ENCODE measurements at places on chromosomes 2 and 18.

GRCh38 chr2:168796583-168797285, 5.7 kb upstream of the NOSTRIN start:
- DNase-seq = no peak

- no peak for DNase-seq
Observed at GRCh38 chr2:181370126-181370525, 87.1 kb upstream of the ITGA4 start.

DNA sequence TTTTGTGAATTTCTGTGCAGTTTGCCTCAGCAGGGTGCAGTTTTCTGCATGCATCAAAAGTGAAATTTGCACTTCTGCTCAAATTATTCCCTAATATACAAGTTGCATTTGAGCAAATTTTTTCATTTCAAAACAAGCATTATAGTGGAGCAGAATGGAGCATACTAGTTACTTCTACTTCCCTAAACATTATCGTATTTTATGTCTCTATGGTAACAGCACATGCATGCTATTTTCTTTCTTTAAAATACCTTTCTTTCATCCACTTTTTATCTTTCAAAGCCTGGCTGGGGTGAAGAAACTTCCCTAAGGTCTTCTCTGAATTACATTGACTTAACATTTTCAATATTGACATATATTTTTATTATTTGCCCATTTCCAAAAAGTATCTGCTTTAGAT, 11.2 kb downstream of the RHBDD1 start:
- DNase-seq = no peak

- DNase-seq = no peak
Observed at GRCh38 chr2:86396291-86396785, 44.8 kb upstream of the KDM3A start.

DNA sequence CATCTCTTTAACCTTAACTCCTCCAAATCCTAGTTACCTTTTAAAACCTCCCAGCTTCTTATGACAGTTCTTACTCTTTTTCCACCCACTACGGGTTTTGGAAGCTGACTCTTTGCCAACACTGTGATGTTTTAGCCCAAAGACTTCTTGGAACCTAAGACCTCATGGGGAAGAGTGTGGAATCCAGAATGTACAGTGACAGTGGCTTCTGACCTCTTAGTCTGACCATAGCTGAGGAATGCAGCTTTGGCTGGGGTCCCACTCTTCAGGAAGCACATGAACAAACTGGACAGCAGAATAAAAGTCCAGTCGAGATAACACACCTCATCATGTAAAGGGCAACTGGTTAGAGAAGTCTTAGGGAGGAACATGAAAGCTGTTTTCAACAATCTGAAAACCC, 161.1 kb upstream of the PKDCC start:
- DNase-seq = no peak

DNA sequence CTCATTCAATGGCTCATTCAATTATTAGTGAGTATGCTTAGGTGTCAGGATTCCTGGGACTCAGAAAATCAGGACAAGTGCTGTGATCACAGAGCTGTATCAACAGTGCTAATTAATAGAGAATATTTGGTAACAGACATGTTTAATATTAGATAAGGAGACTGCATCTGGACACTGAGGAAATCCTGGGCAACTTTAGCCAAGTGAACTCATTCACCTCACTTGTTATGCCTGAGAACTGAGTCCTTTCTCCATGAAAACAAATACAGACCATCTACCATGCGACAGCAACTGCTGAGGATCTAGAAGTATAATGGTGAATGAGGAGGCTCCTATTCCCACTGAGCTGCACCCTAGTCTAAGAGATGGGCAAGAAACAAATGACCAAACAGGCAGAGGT, 23.1 kb upstream of the ATP8B1 start:
- DNase-seq = no peak

DNA sequence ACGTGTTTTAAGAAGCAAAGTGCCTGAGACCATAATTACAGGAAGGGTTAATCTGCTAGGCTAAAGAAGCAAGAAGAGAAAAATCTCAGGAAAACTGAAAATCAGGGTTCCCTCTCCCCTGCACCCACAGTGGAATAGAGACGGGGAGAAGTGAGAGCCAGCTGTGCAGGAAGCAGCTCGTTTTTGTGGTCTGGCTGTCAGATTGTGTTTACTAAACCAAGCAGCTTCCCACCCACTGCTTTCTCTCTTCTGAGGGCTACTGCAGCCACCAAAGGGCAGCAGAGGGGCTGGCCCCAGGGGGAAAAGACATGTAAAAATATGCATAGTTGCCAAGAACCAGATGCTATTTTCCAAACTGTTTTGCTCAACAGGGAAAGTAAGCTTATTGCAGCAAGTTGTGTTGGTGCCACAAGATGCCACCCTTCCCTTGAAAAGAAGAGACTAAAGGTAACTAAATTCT, 72.6 kb upstream of the THUMPD2 start:
- no peak for DNase-seq

DNA sequence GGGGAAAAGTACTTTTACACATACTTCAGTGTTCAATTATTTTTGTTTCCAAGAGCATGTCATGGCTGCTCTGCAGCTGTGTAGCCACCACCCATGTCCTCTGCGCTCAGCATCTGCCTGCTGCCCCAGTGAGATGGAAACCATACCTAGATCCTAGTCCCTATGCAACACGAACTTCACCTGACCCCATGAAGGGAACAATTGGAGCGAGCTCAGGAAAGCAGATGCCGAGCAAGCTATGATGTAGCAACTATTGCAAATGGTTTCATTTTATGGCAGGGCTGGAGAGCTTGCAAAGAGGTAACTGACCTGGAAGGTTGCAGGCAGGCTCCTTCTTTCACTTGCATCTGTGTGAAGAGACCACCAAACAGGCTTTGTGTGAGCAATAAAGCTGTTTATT, 1.3 kb upstream of the CCDC141 start:
- no peak for DNase-seq

- DNase-seq = no peak
Observed at GRCh38 chr2:142580691-142581090, 296.8 kb upstream of the KYNU start.

DNA sequence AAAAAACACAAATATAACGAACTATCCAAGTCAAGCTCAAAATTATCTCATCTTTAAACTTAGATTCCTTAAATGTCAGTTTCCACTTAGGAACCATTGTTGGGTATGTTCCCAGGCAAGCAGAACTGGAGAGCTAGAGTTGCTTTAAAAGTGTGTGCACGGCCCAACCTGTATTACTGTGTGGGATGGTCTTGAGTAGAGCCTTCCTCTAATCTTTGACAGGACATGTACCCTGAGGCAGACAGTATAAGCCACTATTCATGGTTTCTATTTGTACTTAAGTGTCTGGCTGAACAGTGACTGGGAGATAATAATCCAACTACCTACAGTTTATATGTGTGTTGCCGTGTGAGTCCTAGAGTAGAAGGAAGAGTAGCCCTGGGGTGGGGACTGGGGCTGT, 239.7 kb downstream of the GPD2 start:
- no peak for DNase-seq

- no peak for DNase-seq
Observed at GRCh38 chr2:20418519-20418918, 28.4 kb upstream of the RHOB start.

- DNase-seq = no peak
Observed at GRCh38 chr2:169867579-169867978, 40.3 kb downstream of the UBR3 start.

DNA sequence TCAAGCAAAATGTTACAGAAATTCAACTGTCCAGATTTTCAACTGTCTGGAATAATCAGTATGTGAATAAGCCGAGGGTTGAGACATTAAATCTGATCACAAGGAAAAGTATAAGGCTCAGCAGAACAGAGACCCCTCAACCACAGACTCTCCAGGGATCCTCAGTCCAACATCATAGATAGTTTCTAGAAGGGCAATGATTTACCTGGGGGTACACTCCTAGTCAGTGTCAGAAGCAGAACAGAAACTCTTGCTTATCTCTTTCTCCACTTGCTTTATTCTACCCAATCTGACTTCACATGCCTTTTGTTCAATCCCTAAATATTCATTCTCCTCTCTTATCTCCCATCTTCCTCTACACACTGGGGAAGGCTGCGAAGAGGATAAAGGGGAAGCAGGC, 36.4 kb downstream of the ICOS start:
- no peak for DNase-seq

GRCh38 chr2:73640946-73641766, 1.1 kb downstream of the NAT8 start:
- DNase-seq = no peak

DNA sequence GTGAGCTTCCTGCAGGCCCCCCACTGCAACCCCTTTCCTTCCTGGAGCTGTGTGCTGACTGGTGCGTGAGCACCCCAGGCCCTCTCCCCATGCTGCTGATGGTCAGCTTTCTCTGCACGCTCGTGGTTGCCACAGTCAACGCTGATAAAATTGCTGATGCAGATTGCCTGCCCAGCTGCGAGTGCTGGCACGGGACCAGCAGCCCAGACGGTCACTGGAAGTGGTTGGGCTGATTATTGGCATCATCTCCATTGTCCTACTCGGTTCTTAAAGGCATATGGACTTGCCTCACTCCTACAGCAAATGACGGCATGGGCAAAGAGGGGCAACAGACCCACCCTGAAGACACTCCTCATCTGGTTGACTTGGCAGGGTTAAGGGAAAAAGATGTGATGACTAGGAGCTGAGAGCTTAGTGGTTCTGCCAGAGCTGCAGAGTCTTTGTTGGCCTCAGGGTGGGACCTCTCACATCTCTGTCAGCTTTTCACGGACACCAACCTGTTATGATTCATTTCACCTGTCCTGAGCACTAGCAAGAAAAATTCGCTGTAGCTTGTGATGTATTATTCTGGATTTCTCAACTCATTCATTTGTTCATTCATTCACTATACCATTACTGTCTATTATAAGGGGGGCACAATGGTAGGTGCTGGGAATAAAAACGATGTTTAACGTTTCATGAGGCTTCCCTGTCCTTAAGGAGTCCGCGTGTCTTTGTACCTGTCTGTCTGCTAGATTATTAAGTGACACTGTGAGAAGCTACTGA, 38.4 kb downstream of the PAX8 start:
- DNase-seq = peak; percentile 68

GRCh38 chr18:59708988-59709387, 11.8 kb upstream of the CCBE1 start:
- no peak for DNase-seq

DNA sequence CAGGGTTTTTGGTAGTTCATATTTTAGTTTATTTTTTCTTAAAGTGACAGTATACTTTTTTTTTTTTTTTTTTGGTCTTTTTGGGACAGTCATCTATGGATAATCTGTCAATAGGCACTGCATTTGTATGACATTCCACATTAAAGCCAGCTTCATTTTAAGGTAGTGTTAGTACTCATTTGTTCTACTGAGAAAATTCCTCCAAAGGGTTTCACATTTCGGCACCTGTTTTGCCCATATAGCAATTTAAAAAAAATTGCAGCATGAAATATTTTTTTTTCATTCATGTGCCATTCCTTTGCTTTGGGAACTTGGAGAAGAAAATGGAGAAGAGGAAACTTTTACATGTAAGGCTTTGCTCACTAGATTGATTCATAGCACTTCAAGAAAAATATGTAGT, 276.3 kb upstream of the TCF4 start:
- DNase-seq = no peak

DNA sequence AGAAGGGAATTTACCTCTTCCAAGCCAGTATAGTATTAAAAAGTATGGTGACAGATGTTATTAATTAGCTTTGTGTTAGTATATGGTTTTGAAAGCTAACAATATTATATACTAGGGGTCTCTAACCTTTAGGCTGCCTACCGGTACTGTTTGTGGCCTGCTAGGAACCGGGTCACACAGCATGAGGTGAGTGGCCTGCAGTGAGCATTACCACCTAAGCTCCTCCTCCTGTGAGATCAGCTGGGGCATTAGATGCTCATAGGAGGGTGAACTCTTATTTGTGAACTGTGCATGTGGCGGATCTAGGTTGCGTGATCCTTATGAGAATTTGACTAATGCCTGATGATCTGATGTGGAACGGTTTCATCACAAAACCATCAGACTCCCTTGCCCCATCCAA, 583.4 kb upstream of the CDH2 start:
- DNase-seq = no peak

DNA sequence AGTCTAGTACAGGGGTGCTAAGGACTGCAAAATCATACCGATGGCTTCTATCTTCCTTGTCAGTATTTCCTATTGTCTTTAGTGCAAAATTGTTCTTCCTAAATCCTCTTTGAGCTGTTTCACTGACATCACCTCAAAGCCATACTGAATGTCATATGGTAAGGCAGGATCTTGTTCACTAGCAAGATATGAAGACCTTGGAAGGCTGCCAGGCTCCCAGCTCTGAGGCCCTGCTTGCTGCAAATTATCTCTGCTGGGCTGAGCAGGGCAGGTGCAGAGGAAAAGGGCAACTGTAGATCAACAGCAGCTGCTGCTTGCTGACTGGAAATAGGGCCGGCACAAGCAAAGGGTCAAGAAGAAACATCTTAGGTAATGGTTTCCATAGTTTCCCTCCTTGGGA, 58.2 kb downstream of the PMAIP1 start:
- DNase-seq = peak; percentile 30

DNA sequence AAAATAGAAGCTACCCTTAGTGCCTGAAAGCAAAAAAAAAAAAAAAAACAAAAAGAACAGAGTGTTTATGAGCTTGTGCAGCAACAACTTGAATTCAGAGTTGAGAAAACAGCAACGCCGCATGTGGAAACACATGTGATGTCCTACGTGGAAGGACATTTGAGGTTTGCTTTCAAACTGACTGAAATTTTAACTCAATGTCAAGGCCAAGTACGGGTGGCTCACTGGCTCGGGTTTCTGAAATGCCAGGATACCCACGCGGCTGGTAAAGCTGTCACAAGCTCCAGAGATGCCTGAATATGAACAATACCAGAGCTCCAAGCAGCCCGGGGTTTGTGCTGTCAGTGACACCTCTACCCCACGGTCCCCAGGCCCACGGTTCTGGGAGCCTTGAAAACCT, 72.2 kb upstream of the THOC1 start:
- DNase-seq = no peak

Data from amniotic stem cell (primary cell).